Fibroblast of the aortic adventitia (primary cell): ENCODE measurements at places on chromosomes 3 and 15. TPM values are rescaled to one million over a fixed set of nuclear protein-coding genes. Genes with fewer than 3 reads are reported as not detected.

SLC38A3 gene
- 0.27 TPM in 1 of 2 replicates, not detected in the other for total RNA-seq

GOLGA6L4 gene
- total RNA-seq = 0.08 and 1.2 TPM in 2 replicates

DLEC1 gene
- 0.09 and 0.25 TPM in 2 replicates for total RNA-seq

ERICH6 gene
- total RNA-seq = 0.18 and 0.41 TPM in 2 replicates

XRN1 gene
- 46.9 and 56.3 TPM in 2 replicates for total RNA-seq

MYO5C gene
- 0.36 TPM in 1 of 2 replicates, not detected in the other for total RNA-seq

KPNA4 gene
- total RNA-seq = 37.8 and 46.0 TPM in 2 replicates

CCDC39 gene
- total RNA-seq = 0.27 and 8.1 TPM in 2 replicates

FSIP1 gene
- 1.4 and 4.2 TPM in 2 replicates for total RNA-seq

HRG gene
- total RNA-seq = not detected in 2 replicates

AQP9 gene
- total RNA-seq = 0.09 and 1.1 TPM in 2 replicates

GDPGP1 gene
- total RNA-seq = 8.7 and 9.6 TPM in 2 replicates

CHRM5 gene
- not detected in 2 replicates for total RNA-seq

CPB1 gene
- total RNA-seq = 0.18 and 5.6 TPM in 2 replicates

CFAP100 gene
- not detected in 2 replicates for total RNA-seq

TF gene
- total RNA-seq = under 0.01 and 4.0 TPM in 2 replicates

UBAP1L gene
- 2.1 and 3.8 TPM in 2 replicates for total RNA-seq

ZNF502 gene
- 4.7 and 6.0 TPM in 2 replicates for total RNA-seq

GPR149 gene
- total RNA-seq = not detected in 2 replicates

ITIH4 gene
- 0.36 TPM in 1 of 2 replicates, not detected in the other for total RNA-seq

SHF gene
- total RNA-seq = 1.9 and 11.0 TPM in 2 replicates

TMEM40 gene
- total RNA-seq = not detected in 2 replicates

GLDN gene
- total RNA-seq = 0.49 and 13.3 TPM in 2 replicates

LMAN1L gene
- total RNA-seq = not detected in 2 replicates

GALNT15 gene
- 10.9 and 22.0 TPM in 2 replicates for total RNA-seq

FOXB1 gene
- not detected in 2 replicates for total RNA-seq

PPP1R14D gene
- not detected in 2 replicates for total RNA-seq

CIAO2A gene
- total RNA-seq = 57.5 and 67.7 TPM in 2 replicates

RETNLB gene
- not detected in 2 replicates for total RNA-seq

PLAAT1 gene
- 0.90 TPM in 1 of 2 replicates, not detected in the other for total RNA-seq

CASR gene
- not detected in 2 replicates for total RNA-seq

RARB gene
- 3.1 and 4.2 TPM in 2 replicates for total RNA-seq

LRRIQ4 gene
- total RNA-seq = 0.09 TPM in 1 of 2 replicates, not detected in the other

CCDC174 gene
- 11.5 and 40.5 TPM in 2 replicates for total RNA-seq

SATB1 gene
- total RNA-seq = 23.3 and 62.5 TPM in 2 replicates

FETUB gene
- total RNA-seq = not detected in 2 replicates

FOXL2 gene
- total RNA-seq = under 0.01 TPM in 1 of 2 replicates, not detected in the other

EIF3J gene
- total RNA-seq = 36.7 and 62.9 TPM in 2 replicates

TLR9 gene
- not detected in 2 replicates for total RNA-seq

SEMA3B gene
- 9.7 and 110 TPM in 2 replicates for total RNA-seq

ARL6IP5 gene
- total RNA-seq = 108 and 177 TPM in 2 replicates

MAGI1 gene
- 13.0 and 30.2 TPM in 2 replicates for total RNA-seq

CX3CR1 gene
- not detected in 2 replicates for total RNA-seq
